ENCODE measurements at places on chromosomes 2 and 18. TPM values are rescaled to one million over a fixed set of nuclear protein-coding genes. Genes with fewer than 3 reads are reported as not detected.

TMEFF2 gene
- polyA plus RNA-seq = 18.6 TPM

EFHD1 gene
- polyA plus RNA-seq = 26.3 TPM

ANKRD53 gene
- 1.5 TPM for polyA plus RNA-seq

SIX3 gene
- not detected for polyA plus RNA-seq

LRRC30 gene
- polyA plus RNA-seq = 9.2 TPM

TSPYL6 gene
- not detected for polyA plus RNA-seq

EIF2B4 gene
- 34.4 TPM for polyA plus RNA-seq

- DNase-seq = no peak
These were observed 4.5 kb upstream of the TMSB10 start for GRCh38 chr2:84900971-84901370.

DNA sequence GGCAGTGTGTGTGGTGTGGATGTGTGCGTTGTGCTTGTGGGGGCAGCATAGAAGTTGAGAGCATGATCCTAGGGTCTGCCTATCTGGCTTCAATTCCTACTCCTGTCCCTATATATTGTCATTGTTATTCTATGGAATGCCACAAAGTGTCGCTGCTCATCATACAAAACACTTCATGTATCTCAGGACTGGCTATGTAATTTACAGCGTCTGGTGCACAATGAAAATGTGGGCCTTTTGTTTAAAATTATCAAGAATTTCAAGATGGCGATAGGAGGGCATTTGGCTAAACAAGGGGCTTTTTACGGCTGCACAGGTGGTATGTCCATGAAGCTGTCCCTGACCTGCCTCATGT lies 3.4 kb downstream of the SERPINB2 start:
- peak; percentile 3 for DNase-seq

GRCh38 chr2:32923109-32923508 lies 23.6 kb upstream of the LTBP1 start:
- no peak for DNase-seq

DNA sequence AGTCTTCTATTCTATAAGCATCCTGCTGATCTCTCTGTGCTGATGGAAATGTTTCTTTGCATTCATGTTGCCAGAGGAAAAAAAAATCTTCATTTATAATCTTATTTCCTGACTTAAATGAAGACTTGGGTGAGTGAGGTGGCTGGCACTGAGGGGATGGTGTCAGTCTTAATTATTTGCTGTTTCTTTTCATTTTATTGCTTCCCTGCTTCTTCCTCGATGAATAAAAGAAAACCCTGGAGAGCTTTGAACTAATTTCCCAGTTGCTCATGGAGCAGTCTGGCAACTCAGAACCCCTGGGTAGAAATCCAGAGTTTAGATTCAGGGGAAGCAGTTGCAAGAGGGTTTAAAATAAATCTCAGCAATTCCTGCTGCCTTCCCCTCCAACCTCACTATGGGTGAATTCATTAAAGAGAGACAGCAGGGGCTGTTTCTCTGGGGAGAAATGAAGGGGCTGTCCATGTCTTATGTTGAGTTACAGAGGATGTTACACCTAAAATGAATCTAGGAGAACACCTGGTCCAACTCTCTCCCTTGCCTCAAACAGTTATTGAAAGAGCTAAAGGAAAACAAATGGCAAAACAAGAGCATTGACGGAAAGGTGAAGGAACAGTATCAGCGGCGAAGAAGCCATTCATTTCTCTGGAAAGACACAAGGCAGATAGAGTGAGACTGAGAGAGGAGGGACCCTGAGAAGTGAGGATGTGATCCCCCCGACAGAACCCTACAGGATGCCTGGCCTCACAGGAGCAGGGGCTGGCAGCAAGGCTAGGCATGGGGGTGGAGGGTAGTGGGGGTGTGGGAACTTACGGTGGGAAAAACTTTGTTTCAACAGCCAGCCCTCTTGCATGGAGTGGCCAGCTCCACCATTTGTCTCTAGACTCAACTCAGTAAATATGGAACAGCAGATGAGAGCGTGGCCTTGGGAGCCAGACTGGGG lies 41.0 kb downstream of the SP110 start:
- no peak for DNase-seq

- no peak for DNase-seq
These were observed 5.5 kb downstream of the PXDN start for GRCh38 chr2:1738646-1739302.

- DNase-seq = no peak
These were observed 3.3 kb downstream of the PDCD1 start for GRCh38 chr2:241855245-241855887.

Measured in hindlimb muscle (tissue), 1 donor.